ENCODE measurements at places on chromosomes 16 and 17.

- no peak for DNase-seq
Observed at GRCh38 chr17:75342996-75343395, 53.8 kb upstream of the SLC25A19 start.

DNA sequence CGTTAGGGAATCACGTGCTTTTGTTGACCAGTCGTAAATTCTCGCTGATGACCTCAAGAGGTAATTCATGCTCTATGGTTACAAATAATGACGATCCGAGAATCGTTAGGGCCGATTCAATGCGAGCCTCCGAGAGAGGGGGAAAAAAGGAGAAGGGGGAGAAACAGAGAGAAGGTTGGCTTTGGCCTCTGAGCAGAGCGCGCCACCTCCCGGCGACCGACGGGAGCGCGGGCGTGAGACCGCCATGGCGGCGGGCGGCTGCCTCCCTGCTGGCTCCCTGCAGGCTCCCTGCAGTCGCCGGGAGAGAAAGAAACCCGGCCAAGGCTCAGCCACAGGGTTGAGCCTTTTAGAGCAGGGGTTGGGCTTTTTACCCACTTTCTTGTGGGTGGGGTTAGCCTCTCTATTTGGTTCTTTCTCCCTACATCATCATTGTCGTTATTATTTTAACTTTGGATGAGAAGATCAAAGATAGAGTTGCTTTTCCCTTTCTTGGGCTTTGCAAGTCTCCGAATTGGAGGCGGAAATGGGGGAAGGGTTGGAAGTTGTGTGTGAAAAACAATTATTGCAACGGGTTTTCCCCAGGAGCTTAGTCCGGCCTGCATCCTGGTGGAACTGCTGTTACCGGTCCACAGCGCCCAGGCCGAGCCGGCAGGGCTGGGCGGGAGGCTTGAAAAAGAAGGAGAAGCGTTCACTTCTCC lies 410 bp upstream of the HOXB5 start:
- peak; percentile 65 for DNase-seq

- peak; percentile 34 for DNase-seq
Observed at GRCh38 chr16:56950881-56951771, 10.6 kb upstream of the CETP start.

GRCh38 chr16:55480228-55480655 lies 1.2 kb downstream of the MMP2 start:
- peak; percentile 89 for DNase-seq

DNA sequence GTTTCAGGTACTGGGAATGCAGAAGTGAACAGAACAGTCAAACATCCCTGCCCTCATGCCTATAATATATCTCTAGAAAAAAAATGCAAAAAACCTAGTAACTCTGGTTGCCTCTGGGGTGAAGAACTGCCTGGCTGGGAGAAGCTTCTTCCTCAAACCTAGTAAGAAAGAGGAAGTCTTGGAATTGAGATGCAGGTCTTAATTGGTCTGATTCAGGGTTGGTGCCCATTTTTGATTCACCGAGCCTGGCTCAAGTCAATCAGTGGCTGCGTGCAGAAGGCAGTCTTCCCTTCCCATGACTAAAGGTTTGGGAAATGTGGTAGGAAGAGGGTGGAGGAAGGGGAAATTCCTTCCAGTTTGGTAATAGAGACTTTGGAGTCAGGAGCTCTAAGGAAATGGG lies 22.4 kb downstream of the CDRT15 start:
- no peak for DNase-seq

DNA sequence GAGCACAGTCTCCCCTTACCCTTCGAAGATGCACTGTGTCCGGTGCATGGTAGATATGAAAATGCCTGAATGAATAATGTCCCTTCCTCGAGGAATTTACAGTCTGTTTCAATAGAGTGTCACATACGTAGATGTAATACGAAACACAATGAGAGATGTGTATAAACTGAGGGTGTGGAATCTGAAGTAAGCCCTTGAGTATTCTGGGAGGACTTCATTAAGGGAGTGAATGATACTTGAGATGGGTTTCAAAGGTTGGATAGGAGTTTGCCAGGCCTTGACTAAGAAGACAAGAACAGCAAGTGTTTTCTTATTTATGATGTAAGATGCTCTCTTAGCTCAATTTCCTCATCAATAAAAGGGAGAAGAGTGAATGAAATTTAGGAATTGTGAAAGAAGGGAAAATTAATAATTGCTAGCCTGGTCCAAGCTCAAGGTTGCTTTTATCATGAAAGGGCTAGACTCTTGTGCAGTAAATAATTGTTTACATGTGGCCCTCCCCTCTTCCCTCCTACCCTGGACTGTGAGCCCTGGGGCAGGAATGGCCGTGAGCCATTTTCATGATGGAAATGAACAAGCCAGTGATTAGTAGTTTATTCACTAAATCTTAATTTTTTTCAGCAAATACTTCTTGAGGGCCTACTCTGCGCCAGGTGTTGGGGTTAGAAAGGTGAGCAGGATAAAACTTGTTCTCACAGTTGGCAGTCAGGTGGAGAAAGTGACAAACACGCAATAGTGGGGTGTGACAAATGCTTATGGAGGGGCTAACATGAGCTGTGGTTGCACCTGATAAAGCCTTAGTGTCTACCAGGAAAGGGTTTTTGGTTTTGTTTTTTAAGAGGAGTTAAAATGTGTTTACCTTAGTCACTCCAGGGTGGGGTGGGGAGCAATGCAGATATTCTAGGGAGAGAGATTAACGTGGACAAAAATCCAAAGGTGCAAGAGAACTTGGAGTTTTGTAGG lies 1.6 kb downstream of the KIF22 start:
- no peak for DNase-seq

DNA sequence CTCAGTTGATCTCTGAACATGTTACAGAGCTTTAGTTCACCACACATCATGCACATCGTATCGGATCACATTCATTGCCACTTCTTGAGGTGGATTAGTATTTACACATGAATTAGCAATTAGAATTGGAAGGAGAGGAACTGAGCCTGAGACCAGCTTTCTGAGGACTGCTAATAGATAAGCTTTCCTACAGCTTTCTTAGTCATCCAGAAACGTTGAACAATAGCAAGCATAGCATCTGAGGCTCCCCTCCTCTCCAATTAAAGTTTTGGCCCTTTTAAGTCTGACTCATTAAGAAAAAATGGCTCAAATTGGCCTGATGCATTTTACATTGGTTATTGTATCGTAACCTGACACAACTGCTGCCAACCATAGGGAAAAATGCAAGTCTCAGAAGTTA lies 1130.4 kb downstream of the CDH8 start:
- DNase-seq: peak; percentile 13

- DNase-seq: no peak
Observed at GRCh38 chr17:51585514-51586104, 325.3 kb downstream of the UTP18 start.

DNA sequence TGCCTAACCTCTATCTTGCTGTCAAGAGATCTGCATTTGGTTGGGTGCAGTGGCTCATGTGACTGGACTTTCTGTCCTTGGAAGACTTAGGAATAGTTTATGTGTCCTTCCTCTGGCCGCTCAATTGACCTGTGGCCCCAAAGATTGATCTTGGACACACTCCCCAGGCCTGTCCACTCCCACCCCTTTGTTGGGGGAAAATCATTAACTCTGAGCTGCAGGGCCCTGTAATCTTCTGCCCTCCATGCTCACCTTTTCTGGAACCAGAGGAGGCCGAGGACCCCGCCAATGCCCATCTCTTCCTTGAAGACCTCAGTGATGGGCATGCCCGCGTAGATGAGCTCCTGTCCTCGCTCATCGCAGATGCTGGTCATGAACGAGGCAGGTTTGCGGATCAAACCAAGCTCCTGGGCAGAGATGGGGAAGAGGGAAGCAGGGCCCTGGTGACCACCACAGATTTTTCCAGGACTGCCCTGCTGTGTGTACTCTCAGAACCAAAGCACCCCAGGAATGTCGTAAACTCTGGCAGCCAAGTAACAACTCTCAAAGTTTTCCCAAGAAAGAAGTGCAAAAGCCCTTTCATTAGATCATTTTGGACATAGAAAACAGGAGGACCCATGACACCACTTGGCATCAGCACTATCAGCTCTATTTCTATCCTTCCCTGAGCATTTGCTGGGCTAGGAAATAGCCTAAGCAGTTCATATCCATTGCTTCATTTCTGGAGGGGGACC lies 8.5 kb upstream of the KLHL11 start:
- no peak for DNase-seq

- DNase-seq: peak; percentile 70
Observed at GRCh38 chr17:40818733-40819527, 3.5 kb downstream of the KRT10 start.

DNA sequence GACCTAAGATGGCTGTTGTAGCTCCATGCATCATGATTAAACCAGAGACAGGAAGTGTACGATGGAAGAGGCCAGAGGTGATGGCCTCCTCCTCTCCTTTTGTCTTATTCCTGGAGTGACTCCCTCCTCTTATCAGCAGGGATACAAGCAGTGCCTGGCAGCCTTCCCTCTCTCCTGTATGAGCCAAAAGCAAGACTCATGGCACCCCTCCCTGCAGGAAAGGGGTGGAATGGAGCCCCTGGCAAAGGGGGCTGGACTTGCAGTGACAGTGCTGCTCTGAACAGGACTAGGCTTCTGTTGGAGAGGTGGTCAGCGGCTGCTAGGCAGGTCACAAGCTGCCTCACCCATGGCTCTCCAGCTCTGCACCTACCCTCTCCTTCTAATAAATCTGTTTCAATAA lies 8.4 kb downstream of the TXNL4B start:
- DNase-seq: no peak
